ENCODE measurements at places on chromosomes 12 and 14. TPM values are rescaled to one million over a fixed set of nuclear protein-coding genes. Genes with fewer than 3 reads are reported as not detected.
A peak's percentile ranks its signal among the peaks of the same experiment; 100 is the strongest.

DNA sequence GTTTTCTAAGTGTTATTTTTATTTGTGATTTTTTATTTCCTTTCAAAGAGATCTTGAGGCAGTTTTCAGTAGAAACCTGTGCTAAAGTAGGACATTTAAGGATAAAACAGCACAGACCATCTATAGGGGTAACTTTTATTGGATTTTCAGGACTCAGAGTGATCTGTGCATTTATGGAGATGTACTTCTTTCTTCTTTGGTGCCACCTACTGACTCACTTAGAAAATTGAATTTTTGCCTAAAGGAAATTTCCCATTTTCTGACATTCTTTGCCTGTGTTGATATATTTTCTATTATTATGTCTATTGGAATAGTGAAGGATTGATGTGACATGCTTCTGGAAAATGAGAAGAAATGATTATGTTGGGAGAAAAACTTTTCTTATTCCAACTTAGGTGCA is 113.0 kb downstream of the UNC79 start:
- DNase-seq, result no peak

DNA sequence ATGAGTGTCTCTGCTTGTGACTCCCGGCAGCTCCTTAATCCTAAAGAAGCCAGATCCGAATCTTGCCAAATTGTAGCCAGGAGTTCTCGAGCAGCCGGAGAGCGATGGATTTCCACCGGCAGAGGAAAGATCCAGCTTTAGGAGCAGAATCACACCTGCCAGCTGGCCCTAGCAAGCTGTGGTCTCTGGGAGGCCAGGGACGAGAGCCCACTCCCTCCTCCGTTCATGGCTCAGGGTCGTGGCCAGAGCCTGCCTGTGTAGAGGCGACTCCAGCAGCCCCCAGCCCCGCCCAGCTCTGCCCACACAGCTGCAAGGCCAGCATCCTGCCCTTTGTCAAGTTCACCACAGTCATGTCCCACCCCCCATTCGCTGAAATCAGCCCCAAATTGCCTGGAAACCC is 121.0 kb downstream of the SCARB1 start:
- peak; percentile 62 for DNase-seq

- peak; percentile 52 for DNase-seq
Measured at GRCh38 chr14:58765418-58765831, 127.7 kb downstream of the DACT1 start.

DNA sequence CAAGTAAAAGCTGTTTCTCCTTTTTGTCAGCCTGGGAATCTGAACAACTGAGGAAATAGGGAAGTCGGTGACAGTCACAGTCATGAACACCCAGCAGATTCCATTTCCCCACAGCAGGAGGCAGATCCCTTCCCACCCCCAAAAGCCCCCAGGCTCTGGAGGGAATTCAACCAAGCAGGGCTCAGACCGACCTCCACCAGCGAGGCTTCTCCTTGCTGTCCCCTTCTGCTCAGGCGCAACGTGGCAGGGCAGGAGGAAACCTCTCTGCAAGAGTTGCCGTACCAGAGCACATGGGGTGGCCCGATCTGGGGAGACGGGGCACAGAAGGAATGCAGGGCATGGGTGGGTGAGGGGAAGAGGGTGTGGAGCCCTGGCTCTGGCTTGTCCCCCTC is 319 bp downstream of the GALNT6 start:
- DNase-seq, result no peak

DNA sequence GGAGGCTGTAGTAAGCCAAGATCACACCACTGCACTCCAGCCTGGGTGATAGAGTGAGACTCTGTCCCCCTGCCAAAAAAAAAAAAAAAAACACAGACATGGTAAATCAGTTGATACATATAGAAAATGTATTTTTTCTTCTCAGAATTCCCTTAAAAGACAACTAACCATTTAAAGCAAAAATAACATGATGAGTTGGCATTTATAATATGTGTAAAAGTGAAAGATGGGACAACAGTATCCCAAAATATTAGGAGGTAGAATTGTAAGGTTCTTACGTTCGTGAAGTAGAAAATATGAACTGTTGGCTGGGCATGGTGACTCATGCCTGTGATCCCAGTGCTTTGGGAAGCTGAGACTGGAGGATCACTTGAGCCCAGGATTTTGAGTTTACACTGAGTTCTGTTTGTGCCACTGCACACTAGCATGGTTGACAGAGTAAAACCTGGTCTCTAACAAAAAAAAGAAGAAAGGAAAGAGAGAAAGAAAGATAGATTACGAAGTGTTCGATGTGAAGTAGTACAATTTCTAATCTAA is 296.7 kb downstream of the FBXL14 start:
- no peak for DNase-seq

DNA sequence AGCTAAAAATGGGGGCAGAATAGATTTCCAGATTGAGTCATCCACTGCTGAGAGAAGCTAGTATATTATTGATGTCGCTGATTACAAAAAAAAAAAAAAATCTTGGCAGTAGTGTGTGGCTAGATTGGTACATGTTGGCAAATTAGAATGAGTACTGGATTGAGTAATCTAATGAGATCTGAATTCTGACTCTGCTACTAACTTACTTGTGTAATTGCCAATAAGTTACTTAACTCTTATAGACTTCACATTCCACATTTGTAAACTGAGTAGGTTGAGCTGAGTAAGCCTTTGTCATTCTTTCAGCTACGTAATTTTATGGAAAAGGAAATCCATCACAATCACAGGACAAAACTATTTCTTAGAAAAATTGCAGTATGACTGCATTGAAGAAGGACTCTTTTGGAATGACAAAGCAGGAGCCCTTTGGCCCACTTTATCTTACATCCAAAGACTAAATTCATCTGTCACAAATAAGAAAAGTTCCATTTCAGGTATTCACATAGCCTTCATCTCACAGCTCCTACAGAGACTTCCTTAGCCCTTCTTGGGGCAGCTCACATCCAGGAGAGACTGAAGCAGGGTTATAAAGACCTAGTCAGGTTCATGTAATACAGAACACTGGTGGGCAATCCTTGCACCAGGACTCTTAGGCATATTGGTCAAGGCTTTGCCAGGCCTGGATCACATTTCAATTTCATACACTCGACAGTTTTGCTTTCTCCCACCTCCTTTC is 197.3 kb upstream of the CPNE8 start:
- no peak for DNase-seq

- DNase-seq, result no peak
Measured at GRCh38 chr12:40648519-40648918, 43.7 kb upstream of the CNTN1 start.

DNA sequence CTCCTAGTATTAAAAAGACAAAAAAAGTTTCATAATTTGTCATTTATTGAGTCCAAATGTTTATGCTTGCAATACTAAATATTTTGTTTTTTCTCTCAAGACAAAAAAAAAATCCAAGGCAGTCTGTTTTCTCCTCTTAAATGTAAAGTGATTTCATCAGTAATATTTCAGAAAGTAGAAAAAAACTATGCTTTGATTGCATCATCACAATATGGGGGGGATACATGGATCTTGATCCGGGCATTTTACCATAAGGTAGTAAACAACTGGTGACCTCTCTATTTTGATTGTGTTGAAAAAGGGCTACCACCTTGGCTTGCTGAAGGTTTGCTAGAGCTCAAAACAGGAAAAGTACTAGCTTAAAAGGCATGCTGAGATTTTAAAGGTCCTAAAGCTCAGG is 43.6 kb downstream of the ERGIC2 start:
- no peak for DNase-seq

GRCh38 chr12:6644257-6644596 is 3.0 kb downstream of the ACRBP start:
- no peak for DNase-seq

DNA sequence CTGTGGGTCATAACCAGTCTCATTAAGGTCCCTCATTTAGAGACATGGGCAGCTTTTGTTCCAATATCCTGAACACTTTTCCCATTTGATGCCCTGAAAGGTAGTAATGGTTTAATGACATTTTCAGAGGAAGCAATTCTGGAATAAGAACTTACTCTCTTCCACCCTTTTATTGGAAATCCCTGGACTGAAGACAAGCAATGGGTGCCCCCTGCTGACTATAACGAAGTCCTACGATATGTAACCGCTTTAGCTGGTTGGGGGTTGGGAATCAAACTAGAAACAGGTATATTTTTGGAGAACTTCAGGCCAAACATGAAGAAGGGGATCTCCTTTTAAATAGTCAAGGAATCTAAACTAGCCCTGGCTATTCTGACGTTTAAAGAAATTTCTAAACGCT is 20.5 kb downstream of the SARNP start:
- no peak for DNase-seq

- DNase-seq, result no peak
Measured at GRCh38 chr14:56061051-56061450, 57.2 kb upstream of the PELI2 start.

DNA sequence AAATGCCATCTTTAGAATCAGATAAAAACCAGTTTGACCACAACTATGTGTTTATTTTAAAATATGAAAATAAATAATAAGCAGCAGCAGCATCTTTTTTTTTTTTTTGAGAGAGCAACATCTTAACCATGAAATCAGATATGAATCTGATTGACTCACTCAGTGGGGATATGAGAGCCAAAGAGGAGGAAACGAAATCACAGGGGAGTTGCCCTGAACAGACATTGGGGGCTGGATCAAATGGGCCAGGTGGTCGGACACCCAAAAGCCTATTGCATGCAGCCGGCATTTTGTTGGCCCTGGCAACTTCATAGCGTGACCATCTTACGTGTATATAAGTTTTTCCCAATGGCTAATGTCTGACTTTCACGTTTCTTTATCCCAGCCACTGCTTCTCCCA is 321.1 kb downstream of the NPAS3 start:
- no peak for DNase-seq

GRCh38 chr12:93203361-93203760 is 174.4 kb upstream of the NUDT4 start:
- DNase-seq, result no peak

- no peak for DNase-seq
Measured at GRCh38 chr14:64654901-64655300, 49.3 kb upstream of the PLEKHG3 start.

The RIC8B gene
- polyA plus RNA-seq, result 9.0 TPM

The SLC38A4 gene
- 1.2 TPM for polyA plus RNA-seq

The TCTN1 gene
- polyA plus RNA-seq, result 33.7 TPM

All from right cardiac atrium (tissue), 5 donors.